Vagina (tissue), 2 donors: ENCODE measurements at places on chromosomes 16 and 17.
A peak's percentile ranks its signal among the peaks of the same experiment; 100 is the strongest.

DNA sequence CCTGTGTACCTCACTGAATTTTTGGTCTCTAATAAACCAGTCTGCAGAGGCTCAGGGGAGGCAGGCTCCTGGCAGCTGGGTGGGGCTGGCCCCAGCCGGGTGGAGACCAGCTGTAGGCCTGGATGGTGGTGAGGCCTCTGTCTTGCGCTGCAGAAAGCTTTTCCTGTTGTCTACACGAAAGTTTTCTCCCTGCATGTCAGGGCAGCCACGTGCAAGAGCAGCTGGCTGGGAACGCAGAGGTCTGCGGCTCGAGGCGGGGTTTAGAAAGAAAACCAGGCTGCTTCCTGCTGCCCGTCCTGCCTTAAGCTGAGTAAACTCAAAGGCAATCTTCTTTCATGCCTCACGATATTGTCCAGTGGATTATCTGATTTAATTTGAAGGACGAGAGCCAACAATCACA, 2.4 kb downstream of the SERPINF1 start:
- H3K4me1 ChIP-seq: peaks cover 64% of the 10 kb centered on the region
- peak overlapping the region; percentile 52 for H3K4me3 ChIP-seq
- DNase-seq: no peak

DNA sequence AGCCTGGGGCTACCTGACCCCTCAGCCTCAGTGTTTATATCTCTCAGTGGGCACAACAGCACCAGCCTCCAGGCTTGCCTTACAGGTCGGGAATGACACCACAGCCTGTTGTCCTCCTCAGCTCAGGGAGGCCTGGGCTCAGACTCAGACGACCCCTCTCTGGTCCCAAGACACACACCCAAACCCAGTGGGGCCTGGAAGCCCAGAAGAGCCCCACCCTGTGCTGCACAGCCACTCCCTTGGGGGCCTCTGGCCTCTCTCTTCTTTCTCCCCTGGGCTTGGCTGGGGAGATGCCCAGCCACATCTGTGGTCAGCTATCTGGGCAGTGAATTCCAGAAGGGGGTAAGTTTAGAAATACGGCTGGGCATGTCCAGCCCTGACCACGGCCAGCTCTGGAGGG, 2.4 kb downstream of the NATD1 start:
- H3K36me3 ChIP-seq: no peaks in the 10 kb centered on the region
- no peak overlapping the region for H3K27ac ChIP-seq
- no peak overlapping the region for H3K4me3 ChIP-seq

DNA sequence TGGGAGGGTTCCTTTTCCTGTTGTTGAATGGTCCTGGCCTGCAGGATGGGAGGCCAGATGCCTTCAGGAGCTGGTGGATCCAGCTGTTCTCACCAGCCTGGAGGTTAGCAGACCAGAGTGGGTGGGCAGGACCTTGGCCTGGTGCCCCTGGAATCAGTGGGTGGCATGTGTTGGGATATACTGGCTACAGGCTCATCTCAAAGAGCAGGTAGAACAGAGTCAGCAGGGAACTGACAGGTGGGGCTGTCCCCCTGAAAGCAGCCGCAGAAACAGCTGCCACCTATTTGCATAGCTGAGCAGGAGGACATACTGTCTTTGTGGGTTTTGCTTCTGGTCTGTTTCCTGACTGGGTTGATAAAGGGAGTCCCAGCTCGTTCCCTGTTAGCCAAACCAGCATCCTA, 144.1 kb downstream of the RAB11FIP4 start:
- H3K4me1 ChIP-seq: peaks cover 28% of the 10 kb centered on the region
- H3K36me3 ChIP-seq: no peaks in the 10 kb centered on the region
- H3K27ac ChIP-seq: no peak overlapping the region

GRCh38 chr16:47624563-47624962, 163.4 kb downstream of the PHKB start:
- no peaks in the 10 kb centered on the region for H3K27me3 ChIP-seq
- no peak overlapping the region for H3K27ac ChIP-seq
- H3K36me3 ChIP-seq: no peaks in the 10 kb centered on the region
- no peak overlapping the region for H3K4me3 ChIP-seq
- no peak for DNase-seq
- H3K4me1 ChIP-seq: no peaks in the 10 kb centered on the region

DNA sequence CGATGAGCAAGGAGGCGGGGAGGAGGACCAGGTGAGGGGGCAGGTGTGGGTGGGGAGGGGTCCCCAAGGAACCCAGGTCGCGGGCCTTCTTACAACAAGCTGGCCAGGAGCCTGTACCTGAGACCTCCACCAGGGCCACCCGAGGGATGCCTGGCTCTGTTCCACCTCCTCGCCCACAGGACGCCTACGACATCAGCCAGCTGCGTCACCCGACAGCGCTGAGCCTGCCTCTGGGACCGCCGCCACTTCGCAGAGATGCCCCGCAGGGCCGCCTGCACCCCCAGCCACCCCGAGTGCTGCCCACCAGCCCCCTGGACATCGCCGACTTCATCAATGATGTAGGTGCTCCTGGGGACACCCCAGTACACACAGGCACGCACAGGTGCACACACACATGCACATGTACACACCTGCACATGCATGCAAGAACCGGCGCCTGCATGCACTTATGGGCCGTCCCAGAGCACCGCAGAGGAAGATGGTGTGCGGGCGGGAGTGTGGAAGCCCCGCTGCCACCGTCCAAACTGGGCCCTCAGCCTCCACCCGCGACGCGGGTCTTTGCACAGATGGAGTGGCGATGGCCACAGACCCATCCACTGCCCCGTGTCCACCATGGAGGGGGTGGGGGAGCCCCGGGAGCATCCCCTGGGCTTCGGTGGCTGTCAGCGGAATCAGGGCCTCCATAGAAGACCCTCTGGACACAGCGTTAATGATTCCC, 6.6 kb downstream of the SLC22A31 start:
- H3K36me3 ChIP-seq: no peaks in the 10 kb centered on the region
- no peak overlapping the region for H3K27ac ChIP-seq
- H3K27me3 ChIP-seq: no peaks in the 10 kb centered on the region
- H3K4me1 ChIP-seq: peaks cover 10% of the 10 kb centered on the region
- no peak overlapping the region for H3K4me3 ChIP-seq
- no peak for DNase-seq

DNA sequence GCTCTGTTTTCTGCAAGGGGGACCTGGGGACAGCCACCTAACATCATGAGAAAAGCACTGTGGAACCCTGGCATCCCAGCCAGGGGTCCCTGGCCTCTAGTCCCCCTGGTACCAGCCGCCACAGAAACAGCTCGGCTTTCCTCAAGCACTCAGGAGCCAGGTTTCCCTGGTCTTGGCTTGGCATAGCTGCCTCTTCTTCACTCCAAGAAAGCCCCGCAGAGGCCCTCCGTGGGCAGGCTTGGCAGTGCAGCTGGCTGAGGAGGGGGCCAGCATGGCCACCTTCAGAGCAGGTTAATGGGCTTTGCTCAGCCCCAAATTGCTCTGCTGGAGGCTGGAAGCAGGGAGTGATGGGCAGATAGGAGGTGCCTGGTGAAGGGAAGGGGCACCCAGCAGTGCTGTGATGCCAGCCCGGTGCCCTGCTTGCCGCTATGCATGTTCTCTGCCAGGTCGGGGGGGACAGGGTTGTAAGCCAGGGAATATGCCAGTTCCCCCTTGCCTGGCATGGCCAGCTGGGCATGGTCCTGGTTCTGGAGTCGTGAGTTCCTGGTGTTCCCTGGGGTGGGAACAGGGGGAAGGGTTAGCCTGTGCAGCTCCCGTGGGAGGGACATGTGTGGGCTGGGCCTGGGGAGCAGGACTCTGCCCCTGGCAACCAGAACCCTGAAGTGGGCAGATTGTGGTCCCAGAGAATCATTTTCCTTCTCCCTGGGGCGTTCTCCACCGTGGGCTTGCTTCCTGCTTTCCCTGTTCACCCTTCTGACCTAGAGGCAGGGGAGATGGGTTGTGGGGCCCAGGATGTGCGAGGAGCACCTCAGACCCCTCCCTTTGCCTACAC, 3.2 kb downstream of the ANKRD13B start:
- H3K27ac ChIP-seq: peak overlapping the region; percentile 51
- no peak overlapping the region for H3K4me3 ChIP-seq
- H3K36me3 ChIP-seq: no peaks in the 10 kb centered on the region
- H3K27me3 ChIP-seq: no peaks in the 10 kb centered on the region
- no peak for DNase-seq
- peaks cover 54% of the 10 kb centered on the region for H3K4me1 ChIP-seq

DNA sequence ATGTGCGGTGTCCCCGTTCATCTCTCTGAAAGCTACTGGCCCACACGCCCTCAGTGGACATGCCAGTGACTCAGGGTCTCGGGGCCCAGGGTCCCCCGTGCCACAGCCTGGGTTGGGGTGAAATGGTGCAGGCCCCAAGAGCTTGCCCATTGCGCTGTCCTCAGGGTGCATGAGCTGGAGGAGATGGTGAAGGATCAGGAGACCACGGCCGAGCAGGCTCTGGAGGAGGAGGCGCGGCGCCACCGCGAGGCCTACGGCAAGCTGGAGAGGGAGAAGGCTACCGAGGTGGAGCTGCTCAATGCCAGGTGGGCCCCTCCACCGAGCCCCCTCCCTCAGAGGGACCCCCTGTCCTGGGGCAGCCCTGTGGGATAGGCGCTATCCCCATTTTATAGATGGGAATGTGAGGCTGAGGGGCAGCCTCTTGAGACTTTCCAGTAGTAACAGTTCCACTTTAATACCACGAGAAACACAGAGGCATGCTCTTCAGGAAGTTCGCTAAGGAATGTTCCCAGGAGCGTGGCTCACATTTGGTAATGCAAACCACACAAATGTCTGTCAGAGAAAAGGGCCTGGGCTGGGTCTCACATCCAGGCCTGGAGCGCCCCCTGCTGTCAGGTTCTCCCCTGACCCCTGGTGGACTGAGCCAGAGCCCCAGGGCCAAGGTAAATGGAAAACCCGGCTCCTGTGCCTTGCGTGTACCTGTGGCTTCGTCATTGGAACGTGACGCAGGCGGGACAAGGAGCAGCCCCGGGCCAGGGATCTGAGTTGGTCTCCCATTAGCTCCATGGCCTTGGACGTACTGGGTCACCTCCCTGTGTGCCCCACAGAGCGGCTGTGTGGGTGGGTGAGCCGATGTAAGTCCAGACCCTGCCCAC, 133.7 kb downstream of the RAB11FIP4 start:
- no peaks in the 10 kb centered on the region for H3K4me1 ChIP-seq
- no peaks in the 10 kb centered on the region for H3K27me3 ChIP-seq
- H3K4me3 ChIP-seq: no peak overlapping the region
- H3K36me3 ChIP-seq: no peaks in the 10 kb centered on the region
- DNase-seq: no peak

- DNase-seq: no peak
- peaks cover 60% of the 10 kb centered on the region for H3K4me1 ChIP-seq
- peak overlapping the region; percentile 67 for H3K4me3 ChIP-seq
These were observed 58.0 kb upstream of the GSE1 start for GRCh38 chr16:85554889-85555718.

- H3K4me3 ChIP-seq: no peak overlapping the region
- H3K27ac ChIP-seq: no peak overlapping the region
- no peaks in the 10 kb centered on the region for H3K36me3 ChIP-seq
- H3K4me1 ChIP-seq: peaks cover 3% of the 10 kb centered on the region
These were observed 26.0 kb upstream of the PRM1 start for GRCh38 chr16:11306997-11307638.

- H3K36me3 ChIP-seq: no peaks in the 10 kb centered on the region
- no peaks in the 10 kb centered on the region for H3K27me3 ChIP-seq
- H3K27ac ChIP-seq: no peak overlapping the region
- H3K4me1 ChIP-seq: peaks cover 14% of the 10 kb centered on the region
- DNase-seq: no peak
These were observed 214.6 kb downstream of the CCDC182 start for GRCh38 chr17:57530508-57530907.

DNA sequence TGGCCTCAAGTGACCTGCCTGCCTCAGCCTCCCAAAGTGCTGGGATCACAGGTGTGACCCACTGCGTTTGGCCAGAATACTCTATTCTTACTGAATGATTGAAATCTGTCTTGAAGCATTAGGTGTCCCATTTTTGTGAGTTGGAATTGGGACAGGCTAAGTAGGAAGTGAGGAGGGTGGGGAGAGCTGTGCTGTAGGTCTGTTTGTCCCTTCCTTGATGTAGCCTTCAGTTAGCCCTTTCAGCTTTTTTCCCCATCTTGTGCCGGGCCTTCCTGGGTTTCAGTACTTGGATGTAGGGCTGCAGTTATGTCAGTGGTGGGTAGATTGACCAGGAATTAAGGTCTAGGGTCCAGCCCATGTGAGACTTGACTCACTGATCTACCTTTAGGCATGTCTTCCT, 8.7 kb downstream of the PYCARD start:
- H3K4me3 ChIP-seq: no peak overlapping the region
- DNase-seq: no peak
- no peaks in the 10 kb centered on the region for H3K4me1 ChIP-seq

DNA sequence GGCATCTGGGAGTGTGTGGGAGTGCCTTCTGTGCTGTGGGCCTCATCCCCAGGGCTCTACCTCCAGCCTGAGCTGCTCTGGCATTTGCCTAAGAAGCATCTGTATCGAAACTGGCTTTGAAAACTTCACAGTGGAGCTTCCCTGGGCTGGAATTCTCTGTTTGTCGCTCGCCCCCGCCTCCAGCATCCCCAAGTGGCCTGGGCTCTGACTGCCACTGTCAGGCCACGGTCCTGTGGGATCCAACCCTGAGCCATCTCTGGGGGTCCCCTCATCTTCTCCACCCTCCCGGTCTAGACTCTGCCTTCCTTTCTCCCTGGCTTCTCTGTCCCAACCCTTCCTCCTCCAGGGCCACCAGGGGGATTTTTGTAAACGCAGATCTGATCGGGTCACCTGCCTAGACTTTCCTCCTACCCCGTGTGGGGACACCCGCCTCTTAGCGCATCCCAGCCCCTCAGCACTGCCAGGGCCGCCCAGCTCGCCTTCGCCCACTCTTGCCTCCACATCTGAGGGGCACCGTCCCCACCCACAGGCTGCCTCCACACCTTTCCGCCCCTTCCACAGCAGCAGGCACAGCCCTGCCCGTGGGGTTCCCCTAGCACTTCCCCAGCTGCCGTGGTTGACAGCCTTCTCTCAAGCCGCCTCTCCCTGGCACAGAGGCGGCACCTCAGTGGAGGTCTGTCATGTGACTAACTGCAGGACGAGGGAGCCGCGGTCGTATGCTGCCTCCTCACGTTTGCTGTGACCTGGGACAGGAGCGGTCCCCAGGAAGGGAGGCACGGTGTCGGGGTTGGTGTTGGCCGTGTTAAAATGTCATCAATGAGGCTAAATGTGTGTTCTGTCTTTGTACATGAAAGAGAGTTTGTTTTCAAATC, 12.0 kb downstream of the TBC1D24 start:
- DNase-seq: no peak
- H3K4me1 ChIP-seq: peaks cover 26% of the 10 kb centered on the region
- no peaks in the 10 kb centered on the region for H3K27me3 ChIP-seq
- no peaks in the 10 kb centered on the region for H3K36me3 ChIP-seq
- H3K27ac ChIP-seq: no peak overlapping the region

DNA sequence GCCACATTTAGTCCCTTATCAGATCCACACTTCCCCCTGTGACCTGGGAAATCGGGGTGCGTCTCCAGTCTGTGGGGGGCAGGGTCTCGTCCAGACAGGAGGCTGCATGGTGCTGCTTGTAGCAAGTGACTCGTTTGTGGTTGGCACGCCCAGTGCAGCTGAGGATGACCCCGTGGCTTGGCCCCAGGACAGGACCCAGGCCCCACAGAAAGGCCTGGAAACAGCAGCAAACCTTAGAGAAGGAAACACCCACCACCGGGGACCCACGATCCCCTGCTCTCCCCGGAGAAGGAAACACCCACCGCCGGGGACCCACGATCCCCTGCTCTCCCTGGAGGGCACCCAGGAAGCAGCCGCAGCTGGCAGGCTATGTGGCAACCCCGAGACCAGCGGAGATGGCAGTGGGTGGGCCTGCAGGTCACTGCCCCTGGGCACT, 8.2 kb upstream of the C16orf95 start:
- DNase-seq: no peak
- no peaks in the 10 kb centered on the region for H3K27me3 ChIP-seq
- H3K27ac ChIP-seq: no peak overlapping the region
- peaks cover 13% of the 10 kb centered on the region for H3K4me1 ChIP-seq

- H3K4me1 ChIP-seq: no peaks in the 10 kb centered on the region
- H3K4me3 ChIP-seq: no peak overlapping the region
- H3K36me3 ChIP-seq: no peaks in the 10 kb centered on the region
These were observed 19.9 kb upstream of the RAB11FIP4 start for GRCh38 chr17:31371511-31372097.
